T-helper 22 cell (primary cell): ENCODE measurements at places on chromosomes 7 and 10.

DNA sequence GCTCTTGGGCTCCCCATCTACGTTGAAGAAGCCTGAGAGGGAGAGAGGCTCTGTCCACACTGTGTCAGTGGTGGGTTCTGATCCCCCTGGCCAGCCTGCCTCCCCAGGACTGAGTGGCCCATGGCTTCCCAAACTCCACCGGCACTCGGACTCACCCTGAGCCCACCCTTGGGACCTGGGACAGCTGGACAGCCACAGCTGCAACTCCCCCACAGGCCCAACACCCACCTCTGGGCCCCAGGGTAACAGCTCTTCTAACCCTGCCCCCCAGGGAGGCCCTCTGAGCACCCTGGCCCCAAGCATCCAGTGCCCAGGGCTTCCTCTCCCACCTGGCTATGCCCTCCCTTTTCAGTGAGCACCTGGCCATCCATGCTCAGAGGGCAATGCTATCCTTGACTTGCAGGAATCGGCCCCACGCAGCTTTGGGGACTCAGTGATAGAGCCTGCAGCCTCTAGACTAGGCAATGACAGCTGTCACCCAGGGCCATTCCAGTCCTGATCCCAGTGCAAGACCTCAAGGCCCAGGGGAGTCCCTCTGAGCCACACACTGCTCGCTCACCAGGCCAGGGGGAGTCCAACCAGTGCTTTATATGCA, 17.9 kb downstream of the OGDHL start:
- no peak for DNase-seq

DNA sequence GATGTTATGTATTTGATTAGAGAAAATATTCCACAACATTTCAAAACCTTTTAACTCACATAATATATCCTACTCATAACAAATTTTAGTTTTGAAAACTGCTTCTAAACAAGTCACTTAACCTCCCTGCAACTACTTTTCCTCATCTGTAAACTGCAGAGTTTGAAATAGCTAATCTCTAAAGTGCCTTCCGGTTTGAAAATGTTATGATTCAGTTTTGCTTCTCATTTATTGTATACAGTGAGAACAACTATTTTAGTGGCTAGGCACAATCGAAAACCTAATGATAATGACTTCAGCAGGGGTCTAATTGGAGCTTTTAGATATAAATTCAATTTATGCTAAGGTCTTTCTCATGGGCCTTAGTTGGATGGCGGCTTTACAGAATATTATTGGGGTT, 30.7 kb upstream of the TEX47 start:
- no peak for DNase-seq

- DNase-seq = no peak
Measured at GRCh38 chr7:67387851-67388250, 391.2 kb downstream of the TYW1 start.

- no peak for DNase-seq
Measured at GRCh38 chr7:103795787-103796186, 193.7 kb downstream of the RELN start.

- no peak for DNase-seq
Measured at GRCh38 chr7:68943786-68944185, 654.5 kb upstream of the AUTS2 start.

GRCh38 chr10:63683223-63683622, 162.0 kb downstream of the REEP3 start:
- DNase-seq = no peak

DNA sequence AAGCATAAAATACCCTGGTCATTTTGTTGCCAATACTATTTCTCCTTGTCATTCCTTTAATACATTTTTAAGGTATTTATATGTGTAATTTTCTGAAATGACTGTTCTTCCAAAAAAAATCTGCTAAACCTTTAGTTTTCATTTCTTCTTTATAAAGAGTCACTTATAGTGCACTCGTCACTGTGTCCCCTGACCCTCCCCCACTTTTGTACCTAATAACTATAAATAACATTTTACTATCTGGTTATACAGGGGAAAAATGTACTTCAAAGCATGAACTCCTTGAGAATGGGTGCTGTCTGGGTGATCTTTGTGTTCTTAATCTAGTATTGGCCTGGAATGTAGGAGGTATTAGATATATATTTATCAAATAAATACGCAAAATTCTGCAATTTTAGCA, 31.1 kb downstream of the RTKN2 start:
- no peak for DNase-seq

DNA sequence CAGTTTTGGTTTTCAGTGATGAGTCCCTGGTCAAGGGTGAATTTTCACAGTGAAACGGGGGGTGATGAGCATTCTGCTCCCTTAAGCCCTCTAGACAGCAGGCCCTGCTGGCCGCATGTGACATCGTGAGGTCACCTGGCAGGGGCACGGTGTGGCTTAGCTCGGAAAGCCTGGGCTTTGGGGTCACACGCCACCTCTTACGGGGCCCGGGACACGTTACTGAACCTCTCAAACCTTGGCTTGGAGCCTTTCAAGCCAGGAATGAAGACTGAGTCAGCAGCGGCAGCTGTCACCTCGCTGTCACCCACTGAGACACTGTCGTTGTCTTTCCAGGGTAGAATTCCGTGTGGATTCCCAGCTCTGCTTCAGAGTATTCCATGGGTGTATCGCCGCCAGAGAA, 4.1 kb downstream of the GET4 start:
- DNase-seq = no peak

GRCh38 chr7:130844811-130845580, 111.0 kb upstream of the KLF14 start:
- DNase-seq = no peak

GRCh38 chr7:99121496-99122021, 22.3 kb downstream of the SMURF1 start:
- DNase-seq = no peak

GRCh38 chr7:129210256-129210988, 14.4 kb upstream of the AHCYL2 start:
- no peak for DNase-seq

- no peak for DNase-seq
Measured at GRCh38 chr10:60433684-60434083, 44.0 kb upstream of the ANK3 start.

- DNase-seq = peak; percentile 2
Measured at GRCh38 chr7:39623732-39624441, 515 bp downstream of the RALA start.

- DNase-seq = peak; percentile 56
Measured at GRCh38 chr10:135132-135600, at the start of gene ZMYND11. TSS of gene ZMYND11 (plus strand) at chr10:135455. CDS start at chr10:180013, 44,558 bp downstream.

DNA sequence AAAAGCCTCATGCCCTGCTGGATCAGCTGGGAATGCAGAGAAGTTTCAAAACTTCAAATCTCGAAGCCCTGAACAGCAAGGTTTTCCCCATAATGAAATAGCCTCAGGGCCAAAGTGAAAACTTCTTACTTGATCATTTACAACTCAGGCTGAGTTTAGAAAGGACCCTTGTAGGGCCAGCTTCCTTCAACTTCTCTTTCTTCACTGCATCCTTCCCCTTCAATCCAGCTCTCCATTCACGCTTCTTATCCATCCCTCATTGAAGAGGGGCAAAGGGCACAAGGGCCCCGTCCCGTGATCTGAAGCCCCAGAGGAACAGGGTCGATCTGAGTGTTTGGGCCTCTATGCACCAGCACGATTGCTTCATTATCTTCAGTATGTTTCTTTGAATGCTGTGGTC, 392.2 kb upstream of the CELF2 start:
- no peak for DNase-seq

DNA sequence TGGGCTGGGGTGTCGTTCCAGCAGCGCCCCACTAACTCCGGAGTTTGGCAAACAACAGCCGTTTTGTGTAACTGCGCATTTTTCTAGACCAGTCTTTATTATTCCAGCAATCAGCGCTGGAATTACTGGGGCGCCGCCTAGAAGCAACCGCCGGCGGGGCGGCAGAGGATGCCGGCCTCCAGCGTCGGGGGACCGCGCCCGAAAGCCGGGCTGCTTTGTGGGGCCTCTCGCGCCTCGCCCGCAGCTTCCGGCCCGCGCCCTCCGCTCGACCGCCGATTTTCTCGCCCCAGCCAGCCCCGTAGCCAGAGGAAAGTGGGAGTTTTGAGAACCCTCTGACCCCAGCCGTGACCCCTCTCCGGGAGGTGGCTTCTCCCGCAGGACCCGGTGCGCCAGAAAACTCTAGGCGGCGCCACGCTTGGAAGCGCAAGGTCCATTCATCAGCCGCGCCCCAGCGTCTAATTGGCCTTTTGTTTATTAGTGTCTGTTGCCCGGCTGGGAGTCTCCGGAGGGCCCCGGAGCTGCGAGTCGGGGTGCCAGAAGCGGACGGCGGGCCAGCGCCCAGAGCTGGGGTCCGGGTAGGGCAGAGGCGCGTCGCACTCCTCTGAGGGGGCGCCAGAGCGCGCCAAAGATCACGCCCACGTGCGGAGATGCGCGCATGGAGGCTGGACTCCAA, 10.7 kb downstream of the EMX2 start:
- DNase-seq = no peak

DNA sequence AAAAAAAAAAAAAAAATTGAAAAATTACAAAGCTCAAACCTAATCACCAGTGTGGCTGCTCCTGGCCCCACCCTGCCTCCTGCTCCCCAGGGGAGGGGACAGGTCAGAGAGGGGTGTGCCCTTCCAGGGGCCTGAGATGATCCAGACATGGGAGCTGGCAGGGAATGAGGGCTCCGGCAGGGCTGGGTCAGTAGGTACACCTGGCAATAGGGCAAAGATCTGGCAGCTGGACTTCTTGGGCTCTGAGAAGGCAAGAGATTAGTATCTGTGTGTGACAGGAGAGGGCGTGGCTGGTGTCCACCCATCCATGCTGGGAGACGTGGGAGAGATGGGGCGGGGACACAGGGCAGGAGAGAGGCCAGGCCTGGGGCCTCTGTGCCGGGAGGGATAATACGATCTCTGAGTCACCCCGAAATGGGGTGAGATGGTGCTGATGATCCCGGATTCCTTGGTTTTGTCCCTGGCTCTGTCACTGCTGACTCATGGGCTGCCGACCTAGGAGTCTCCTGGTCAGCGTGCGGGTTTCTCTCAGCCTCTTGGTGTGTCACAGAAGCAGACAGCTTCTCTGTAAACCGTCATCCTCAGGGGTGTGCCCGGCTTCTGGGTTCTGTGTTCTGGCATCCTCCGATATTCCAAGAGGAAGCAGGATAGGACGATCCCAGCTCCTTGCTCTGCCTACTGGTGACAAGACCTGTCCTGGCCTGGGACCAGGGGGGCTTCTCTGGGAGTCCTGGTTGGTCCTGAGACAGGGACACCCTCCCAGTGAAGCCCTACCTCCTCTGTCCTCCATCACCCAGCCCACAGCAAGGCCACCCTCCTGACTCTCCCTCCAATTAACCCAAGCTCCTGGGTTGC, 8.2 kb upstream of the CLDN4 start:
- DNase-seq = no peak

DNA sequence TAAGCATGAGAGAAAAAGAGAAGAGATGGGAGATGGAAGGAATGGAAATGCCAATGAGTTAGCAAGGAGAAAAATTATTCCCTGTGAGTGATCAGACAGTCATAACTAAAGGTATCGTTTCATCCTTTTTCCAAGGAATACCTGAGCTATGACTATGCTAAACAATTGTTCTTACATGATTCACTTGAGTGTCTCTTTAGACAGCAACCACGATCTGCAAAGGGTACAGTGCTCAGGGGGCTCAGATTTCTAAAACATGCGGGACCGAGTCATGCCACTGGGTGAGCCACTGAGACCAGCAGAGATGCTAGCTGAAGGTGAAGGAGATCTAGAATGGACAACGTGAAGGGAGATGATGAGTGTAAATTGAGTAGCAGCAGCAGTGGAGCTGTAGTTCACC, 78.0 kb upstream of the CTTNBP2 start:
- DNase-seq = no peak

DNA sequence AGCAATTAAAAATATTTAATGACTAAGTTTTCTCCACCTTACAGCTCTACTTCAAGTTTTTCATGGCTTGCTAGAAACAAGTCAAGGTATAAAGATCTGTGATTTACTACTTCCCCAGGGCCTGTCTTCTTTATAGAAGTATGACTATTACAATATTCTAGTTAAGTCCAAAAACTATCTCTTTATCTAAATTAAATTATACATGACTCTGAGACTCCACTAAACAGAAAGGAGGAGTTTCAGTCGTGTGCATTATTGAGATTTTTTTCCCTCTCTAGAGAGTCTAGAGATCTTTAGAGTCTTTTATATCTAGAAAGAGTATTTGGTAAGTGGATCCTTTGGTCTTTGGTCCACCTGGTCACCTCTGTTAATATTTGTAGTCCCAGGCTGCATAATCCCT, 100.7 kb downstream of the SEMA3E start:
- no peak for DNase-seq

DNA sequence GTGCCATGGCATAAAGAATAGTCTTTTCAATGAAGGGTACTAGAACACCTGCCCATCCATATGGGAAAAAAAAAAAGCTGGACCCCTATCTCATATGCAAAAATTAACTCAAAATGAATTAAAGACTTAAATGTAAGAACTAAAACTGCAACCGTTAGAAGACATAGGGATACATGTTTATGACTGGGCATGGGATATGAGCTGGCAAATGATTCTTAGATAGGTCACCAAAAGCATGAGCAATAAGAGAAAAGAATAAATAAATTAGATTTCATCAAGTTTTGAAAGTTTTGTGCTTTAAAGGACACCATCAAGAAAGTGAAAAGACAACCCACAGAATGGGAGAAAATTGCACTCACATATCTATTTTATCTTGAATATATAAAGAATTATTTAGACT, 222.0 kb downstream of the ADK start:
- DNase-seq = no peak

- DNase-seq = no peak
Measured at GRCh38 chr10:14405076-14406065, 74.6 kb upstream of the FRMD4A start.

- DNase-seq = no peak
Measured at GRCh38 chr10:70352401-70353097, 29.9 kb downstream of the LRRC20 start.

DNA sequence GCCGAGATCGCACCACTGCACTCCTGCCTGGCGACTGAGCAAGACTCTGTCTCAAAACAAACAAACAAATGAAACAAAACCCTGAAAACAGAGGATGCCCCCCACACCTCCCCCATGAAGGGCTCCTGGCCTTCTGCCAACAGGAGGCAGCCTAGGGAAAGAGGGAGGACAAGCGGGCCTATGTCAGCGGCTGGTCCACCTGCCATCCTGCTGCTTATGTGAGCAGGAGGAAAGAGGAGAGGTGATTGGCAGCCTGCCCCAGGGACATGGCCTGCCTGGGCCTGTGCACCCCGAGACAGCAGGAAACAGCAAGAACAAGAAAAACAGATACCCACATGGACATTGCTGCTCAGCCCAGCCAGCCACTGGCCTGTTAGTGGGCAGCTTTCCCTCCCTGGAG, 9.1 kb upstream of the ZNF316 start:
- no peak for DNase-seq

GRCh38 chr7:93736668-93737369, 153.7 kb downstream of the TFPI2 start:
- no peak for DNase-seq

- DNase-seq = no peak
Measured at GRCh38 chr7:8254667-8255066, 7.3 kb downstream of the ICA1 start.

GRCh38 chr10:69838418-69838817, 36.7 kb downstream of the COL13A1 start:
- DNase-seq = no peak

GRCh38 chr7:1264345-1265280, 31.9 kb downstream of the UNCX start:
- DNase-seq = no peak
